ENCODE measurements at places on chromosomes 3 and 15.

DNA sequence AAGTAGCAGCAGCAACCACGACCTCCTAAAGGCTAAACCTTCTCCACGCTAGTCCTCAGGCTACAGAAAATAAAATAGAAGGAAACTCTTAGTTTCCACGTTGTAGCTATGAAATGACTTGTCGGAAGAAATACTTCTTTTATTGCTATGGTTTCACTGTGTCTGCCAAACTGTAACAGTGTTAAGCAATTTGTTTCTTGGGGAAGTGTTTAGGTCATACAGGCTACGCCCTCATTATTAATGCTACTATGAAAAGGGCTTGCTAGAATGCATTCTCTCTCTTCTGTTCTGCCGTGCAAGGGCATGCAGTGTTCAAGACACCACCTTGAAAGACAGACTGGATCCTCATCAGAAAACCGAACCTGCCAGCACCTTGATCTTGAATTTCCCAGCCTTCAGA, 462.7 kb downstream of the PLOD2 start:
- DNase-seq, result no peak

DNA sequence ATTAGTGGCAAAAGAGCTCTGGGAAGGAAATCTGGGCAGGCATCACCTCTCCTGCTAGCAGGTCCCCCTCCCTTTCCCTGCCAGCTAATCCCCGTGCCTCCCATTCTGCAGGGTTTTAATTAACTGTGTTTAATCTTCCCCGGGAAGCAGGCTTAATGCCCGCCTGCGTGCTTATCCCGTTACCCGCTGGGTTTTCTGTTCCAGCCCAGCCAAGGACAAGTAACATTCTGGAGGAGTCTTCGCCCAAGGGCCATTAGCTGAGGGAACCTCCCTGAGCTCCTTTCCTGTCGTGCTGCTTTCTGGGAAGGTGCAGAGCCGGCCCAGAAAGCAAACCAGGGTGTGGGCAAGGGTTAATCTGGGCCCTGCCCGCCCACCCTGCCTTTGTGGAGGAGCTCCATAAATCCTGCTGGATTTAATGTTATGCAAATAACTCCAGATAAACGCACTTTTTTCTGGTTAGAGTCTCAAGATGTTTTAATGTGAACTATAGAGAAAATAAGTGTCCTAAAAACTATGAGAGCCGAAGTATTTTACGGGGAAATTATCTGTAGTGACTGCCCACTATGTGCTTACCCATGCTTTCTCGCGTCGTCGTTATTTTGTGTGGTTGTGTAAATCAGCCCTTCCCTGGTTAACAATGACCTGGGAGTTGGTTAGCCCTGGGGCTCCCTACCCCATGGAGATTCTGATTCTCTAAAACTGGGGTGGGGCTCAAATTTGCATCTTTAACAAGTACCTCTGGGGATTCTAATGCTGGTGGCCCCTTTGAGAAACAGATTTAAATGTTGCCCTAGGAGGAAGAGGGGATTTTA, 25.9 kb downstream of the TRIM71 start:
- peak; percentile 54 for DNase-seq

DNA sequence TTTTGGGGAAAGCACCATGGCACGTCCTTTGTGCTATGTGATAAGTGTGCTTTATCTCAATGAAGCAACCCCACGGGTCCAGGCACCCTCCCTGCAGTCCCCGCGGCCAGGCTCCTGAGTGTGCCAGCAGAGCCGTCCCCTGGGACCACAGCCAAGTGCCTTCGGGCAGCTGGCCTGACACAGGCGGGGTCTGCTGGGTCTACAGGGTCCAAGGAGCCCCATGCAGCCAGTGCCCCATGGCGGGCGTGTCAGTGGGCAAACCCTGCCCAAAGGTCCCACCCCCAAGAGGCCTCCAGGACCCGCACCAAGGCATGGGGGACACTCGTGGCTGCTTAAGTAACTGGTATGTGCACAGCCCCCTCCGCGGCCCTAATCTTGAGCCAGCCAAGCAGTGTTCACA, 35.3 kb downstream of the KLHL25 start:
- DNase-seq, result no peak

- no peak for DNase-seq
These were observed 198.5 kb upstream of the GADL1 start for GRCh38 chr3:31092748-31093589.

DNA sequence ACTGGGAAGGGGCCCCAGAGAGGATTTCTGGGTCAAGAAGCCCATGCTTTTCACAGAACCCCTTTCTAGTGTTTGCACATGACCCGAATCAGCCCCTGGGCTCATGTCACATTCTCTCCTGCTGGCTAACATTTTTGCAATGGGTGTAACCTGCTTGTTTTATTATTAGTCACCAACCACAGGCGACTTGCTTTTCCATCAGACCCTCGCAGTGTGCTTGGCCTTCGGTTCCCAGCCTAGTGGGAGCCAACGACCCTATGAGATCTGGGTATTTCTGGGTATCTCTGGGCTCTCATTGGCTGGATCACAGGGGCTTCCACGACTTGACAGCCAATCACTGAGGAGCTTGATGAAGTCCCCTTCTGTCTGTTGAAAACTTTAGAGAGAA, 11.0 kb upstream of the FBLN2 start:
- no peak for DNase-seq
